GM23338 (cell line): ENCODE measurements at places on chromosomes 6 and 20. TPM values are rescaled to one million over a fixed set of nuclear protein-coding genes. Genes with fewer than 3 reads are reported as not detected.
A peak's percentile ranks its signal among the peaks of the same experiment; 100 is the strongest.

GRCh38 chr20:14845199-14846160 lies 508.1 kb upstream of the FLRT3 start:
- H3K4me1 ChIP-seq = no peaks in the 10 kb centered on the region
- H3K36me3 ChIP-seq = no peaks in the 10 kb centered on the region
- no peak overlapping the region for H3K4me3 ChIP-seq
- no peak overlapping the region for H3K27ac ChIP-seq
- no peaks in the 10 kb centered on the region for H3K27me3 ChIP-seq

TMEM14C gene
- 123 and 131 TPM in 2 replicates for total RNA-seq

C6orf58 gene
- total RNA-seq = not detected in 2 replicates

BNIP5 gene
- not detected in 2 replicates for total RNA-seq

DNA sequence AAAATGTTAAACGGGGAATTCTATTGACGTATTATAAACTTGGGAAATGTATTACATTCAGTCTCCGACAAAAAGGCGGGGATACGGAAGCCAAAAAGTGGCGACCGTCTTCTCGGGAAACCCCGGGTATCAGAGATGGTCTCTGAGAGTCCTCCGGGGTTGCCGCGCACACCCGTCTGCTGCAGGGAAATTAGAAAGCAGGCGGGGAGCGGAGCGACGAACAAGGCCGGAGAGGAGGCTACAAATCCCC lies 1.5 kb downstream of the SALL4 start:
- H3K4me1 ChIP-seq = peaks cover 23% of the 10 kb centered on the region
- no peaks in the 10 kb centered on the region for H3K27me3 ChIP-seq
- peak; percentile 51 for DNase-seq
- no peaks in the 10 kb centered on the region for H3K36me3 ChIP-seq
- peak overlapping the region; percentile 97 for H3K27ac ChIP-seq

BCL2L1 gene
- total RNA-seq = 108 and 110 TPM in 2 replicates

ADGB gene
- total RNA-seq = not detected in 2 replicates

- no peak overlapping the region for H3K27ac ChIP-seq
- H3K36me3 ChIP-seq = peaks cover 4% of the 10 kb centered on the region; the same call in 1 of the 2 replicates
- DNase-seq = no peak
- no peak overlapping the region for H3K4me3 ChIP-seq
- H3K27me3 ChIP-seq = no peaks in the 10 kb centered on the region
These were observed 59.7 kb downstream of the PLCB4 start for GRCh38 chr20:9128568-9128967.

- peaks cover 23% of the 10 kb centered on the region for H3K4me1 ChIP-seq
- H3K27me3 ChIP-seq = no peaks in the 10 kb centered on the region
- no peaks in the 10 kb centered on the region for H3K36me3 ChIP-seq
- H3K4me3 ChIP-seq = no peak overlapping the region
- H3K27ac ChIP-seq = peak overlapping the region; percentile 71; the same call in 1 of the 2 replicates
- no peak for DNase-seq
These were observed 9.3 kb downstream of the NUDT3 start for GRCh38 chr6:34383161-34383631.

DNA sequence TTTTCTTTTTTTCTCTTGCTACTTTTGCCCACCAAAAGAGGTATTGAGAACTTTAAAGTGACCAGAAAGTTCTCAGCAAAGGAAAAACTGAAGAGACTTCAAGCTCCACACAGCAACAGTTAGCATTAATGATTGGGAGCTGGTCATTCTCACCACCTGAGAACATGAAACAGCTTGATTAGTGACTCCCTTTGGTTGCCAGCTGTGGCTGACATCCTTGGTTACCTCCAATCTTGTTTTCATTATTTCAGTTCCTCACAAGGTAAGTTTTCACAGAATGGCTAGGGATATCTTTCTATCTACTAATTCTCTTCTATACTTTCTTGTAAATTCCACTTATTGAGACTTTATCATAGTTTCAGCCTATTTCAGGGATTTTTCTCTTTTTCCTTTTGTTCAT lies 427.9 kb downstream of the QKI start:
- H3K4me3 ChIP-seq = no peak overlapping the region
- H3K27me3 ChIP-seq = no peaks in the 10 kb centered on the region
- no peaks in the 10 kb centered on the region for H3K36me3 ChIP-seq
- DNase-seq = no peak

TRERF1 gene
- total RNA-seq = 20.5 and 20.6 TPM in 2 replicates

CAP2 gene
- 6.7 and 9.4 TPM in 2 replicates for total RNA-seq

SLC17A3 gene
- 0.27 TPM in 1 of 2 replicates, not detected in the other for total RNA-seq

DNA sequence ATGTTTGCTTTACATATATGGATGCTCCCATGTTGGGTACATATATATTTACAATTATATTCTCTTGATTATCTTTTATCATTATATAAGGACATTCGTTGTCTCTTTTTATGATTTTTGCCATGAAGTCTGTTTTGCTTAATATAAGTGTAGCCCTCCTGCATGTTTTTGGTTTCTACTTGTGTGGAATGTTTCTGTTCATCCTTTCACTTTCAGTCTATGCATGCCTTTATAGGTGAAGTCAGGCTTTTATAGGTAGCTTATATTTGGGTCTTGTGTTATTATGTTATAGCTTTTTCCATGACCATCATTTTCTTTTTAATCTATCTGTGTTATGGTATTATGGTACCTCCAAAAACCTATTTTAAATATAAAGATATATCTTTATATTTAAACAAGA lies 612.5 kb upstream of the HS3ST5 start:
- H3K27me3 ChIP-seq = no peaks in the 10 kb centered on the region
- no peak for DNase-seq
- no peaks in the 10 kb centered on the region for H3K4me1 ChIP-seq
- H3K27ac ChIP-seq = no peak overlapping the region
- no peaks in the 10 kb centered on the region for H3K36me3 ChIP-seq

PDYN gene
- 0.24 and 0.47 TPM in 2 replicates for total RNA-seq

C20orf204 gene
- total RNA-seq = 0.73 and 0.85 TPM in 2 replicates

- H3K36me3 ChIP-seq = no peaks in the 10 kb centered on the region
- no peak overlapping the region for H3K4me3 ChIP-seq
- peaks cover 9% of the 10 kb centered on the region; the same call in 1 of the 2 replicates for H3K4me1 ChIP-seq
- no peaks in the 10 kb centered on the region for H3K27me3 ChIP-seq
- no peak overlapping the region for H3K27ac ChIP-seq
These were observed 26.4 kb upstream of the EFHC1 start for GRCh38 chr6:52393780-52394179.

GRCh38 chr6:36926708-36927513 lies 27.6 kb upstream of the PI16 start:
- no peak for DNase-seq
- no peak overlapping the region for H3K4me3 ChIP-seq
- peak overlapping the region; percentile 30; the same call in 1 of the 2 replicates for H3K27ac ChIP-seq
- H3K4me1 ChIP-seq = peaks cover 4% of the 10 kb centered on the region; the same call in 1 of the 2 replicates
- no peaks in the 10 kb centered on the region for H3K27me3 ChIP-seq

ELMO2 gene
- 34.8 and 44.1 TPM in 2 replicates for total RNA-seq

BTNL2 gene
- not detected in 2 replicates for total RNA-seq

TMEM14B gene
- 104 and 111 TPM in 2 replicates for total RNA-seq

DNA sequence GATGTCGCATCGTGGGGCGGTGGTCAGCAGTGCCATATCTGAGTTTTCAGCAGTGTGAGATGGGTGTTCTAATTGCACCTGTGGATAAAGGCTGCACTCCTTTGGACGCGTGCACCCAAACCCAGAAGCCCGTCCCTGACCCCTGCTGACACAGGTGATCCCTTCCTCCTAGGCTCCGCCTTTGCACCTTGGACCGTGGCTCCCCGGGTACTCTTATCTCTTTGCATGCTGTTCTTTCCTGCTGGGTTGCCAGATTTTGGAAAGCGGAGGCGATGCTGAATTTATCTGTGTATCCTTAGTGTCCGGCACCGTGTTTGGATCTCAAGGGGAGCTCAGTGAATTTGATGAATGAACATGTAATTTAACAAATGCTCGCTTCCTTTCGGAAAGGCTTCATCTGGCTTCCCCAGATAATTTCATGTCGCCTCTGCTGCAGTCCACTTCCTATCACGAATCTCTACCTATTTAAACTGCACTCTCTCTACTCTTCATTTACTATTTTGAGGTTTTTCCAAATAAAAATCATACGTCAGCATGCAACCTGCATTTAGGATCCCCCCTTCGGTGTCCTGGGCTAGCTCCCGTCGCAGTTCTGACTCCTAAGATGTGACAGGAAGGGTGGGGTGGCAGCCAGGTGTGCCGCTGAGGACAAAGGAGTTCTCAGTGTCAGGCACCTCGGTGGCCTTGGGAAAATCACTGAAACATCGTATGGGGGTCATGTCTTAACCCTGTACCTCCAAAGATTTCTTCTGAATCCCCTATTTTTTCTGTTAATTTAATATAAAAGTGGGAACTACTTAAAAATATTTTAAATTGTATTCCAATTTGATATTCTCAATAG lies 753 bp upstream of the PERP start:
- DNase-seq = peak; percentile 59
- no peak overlapping the region for H3K27ac ChIP-seq
- H3K27me3 ChIP-seq = peaks cover 14% of the 10 kb centered on the region
- no peaks in the 10 kb centered on the region for H3K36me3 ChIP-seq

DNA sequence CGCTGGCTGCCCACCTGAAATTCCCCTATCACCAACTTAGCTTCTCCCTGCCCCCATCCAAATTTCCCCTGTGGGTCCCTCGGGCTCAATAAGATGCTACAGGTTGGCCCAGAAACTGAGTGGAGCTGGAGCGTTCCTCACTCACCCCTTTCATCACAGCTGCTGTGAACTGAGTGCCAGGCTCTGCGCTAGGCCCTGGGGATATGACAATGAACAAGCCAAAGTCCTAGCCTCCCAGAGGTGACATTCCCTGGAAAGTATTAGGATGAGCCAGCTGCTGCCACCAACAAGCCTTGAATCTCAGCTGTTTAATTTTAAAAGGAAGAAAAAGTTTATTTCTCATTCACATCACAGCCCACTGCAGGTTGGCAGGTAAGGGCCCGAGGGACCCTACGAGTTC lies 86.6 kb upstream of the EYA2 start:
- no peak for DNase-seq
- H3K4me3 ChIP-seq = no peak overlapping the region
- no peak overlapping the region for H3K27ac ChIP-seq
- H3K27me3 ChIP-seq = peaks cover 13% of the 10 kb centered on the region

PSMB1 gene
- 357 and 388 TPM in 2 replicates for total RNA-seq

ENPP5 gene
- 10.6 and 13.0 TPM in 2 replicates for total RNA-seq

NTSR1 gene
- 1.4 and 1.7 TPM in 2 replicates for total RNA-seq

MRAP2 gene
- 10.2 and 13.5 TPM in 2 replicates for total RNA-seq

- no peaks in the 10 kb centered on the region for H3K4me1 ChIP-seq
- H3K36me3 ChIP-seq = no peaks in the 10 kb centered on the region
- H3K27me3 ChIP-seq = no peaks in the 10 kb centered on the region
- H3K27ac ChIP-seq = no peak overlapping the region
- DNase-seq = peak; percentile 38
These were observed 427.3 kb upstream of the CITED2 start for GRCh38 chr6:139801571-139802321.

DNA sequence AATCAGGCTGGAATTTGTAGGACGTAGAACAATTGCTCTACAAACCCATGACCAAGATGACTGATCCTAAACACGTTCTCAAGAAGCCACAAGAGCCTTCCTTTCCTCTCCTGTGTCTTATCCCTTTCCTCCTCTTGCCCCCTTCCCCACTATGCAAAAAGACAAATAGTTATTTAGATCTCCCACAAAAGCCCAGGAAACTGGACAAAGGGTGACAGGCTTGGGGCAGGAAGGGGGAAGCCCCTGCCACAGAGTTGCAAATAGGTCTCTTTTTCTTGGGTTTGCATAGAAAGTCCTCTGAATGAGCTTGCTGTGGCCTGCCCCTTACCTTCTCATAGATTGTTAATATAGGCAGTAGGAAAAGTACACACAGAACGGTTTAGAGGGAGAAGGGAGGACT lies 377.1 kb upstream of the BTBD3 start:
- H3K36me3 ChIP-seq = no peaks in the 10 kb centered on the region
- peaks cover 52% of the 10 kb centered on the region for H3K4me1 ChIP-seq
- peak overlapping the region; percentile 83 for H3K27ac ChIP-seq
- peak overlapping the region; percentile 12 for H3K4me3 ChIP-seq
- no peaks in the 10 kb centered on the region for H3K27me3 ChIP-seq

RCAN2 gene
- total RNA-seq = 6.3 and 9.3 TPM in 2 replicates

GRCh38 chr6:116393430-116393829 lies 22.7 kb downstream of the DSE start:
- H3K4me3 ChIP-seq = no peak overlapping the region
- H3K27ac ChIP-seq = no peak overlapping the region
- no peak for DNase-seq

DEFB123 gene
- not detected in 2 replicates for total RNA-seq

DNA sequence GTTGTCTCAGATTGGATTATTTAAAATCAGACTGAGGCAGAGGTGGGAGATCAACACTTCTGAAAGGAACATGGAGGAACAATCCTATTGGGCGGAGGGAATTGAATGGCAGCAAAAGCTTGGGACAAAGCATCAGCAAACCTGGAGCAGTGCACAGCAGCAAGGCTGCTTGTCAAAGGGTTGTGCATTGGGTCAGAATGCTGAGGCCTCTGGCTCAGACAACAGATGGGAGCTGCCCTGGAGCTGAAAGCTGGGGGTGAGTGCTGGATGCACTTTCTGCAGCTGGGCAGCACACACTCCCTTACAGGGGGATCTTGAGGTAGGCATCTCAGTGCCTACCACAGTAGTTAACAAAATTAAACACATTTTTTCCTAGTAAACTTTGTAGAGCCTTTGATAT lies 634.4 kb upstream of the MMS22L start:
- no peak overlapping the region; the same call in 1 of the 2 replicates for H3K27ac ChIP-seq
- H3K36me3 ChIP-seq = no peaks in the 10 kb centered on the region
- H3K27me3 ChIP-seq = no peaks in the 10 kb centered on the region
- DNase-seq = peak; percentile 35

- DNase-seq = no peak
- H3K4me1 ChIP-seq = no peaks in the 10 kb centered on the region
- H3K27ac ChIP-seq = no peak overlapping the region
- H3K4me3 ChIP-seq = no peak overlapping the region
- no peaks in the 10 kb centered on the region for H3K36me3 ChIP-seq
- H3K27me3 ChIP-seq = no peaks in the 10 kb centered on the region
These were observed 17.5 kb downstream of the CEBPB start for GRCh38 chr20:50208085-50208491.

DNA sequence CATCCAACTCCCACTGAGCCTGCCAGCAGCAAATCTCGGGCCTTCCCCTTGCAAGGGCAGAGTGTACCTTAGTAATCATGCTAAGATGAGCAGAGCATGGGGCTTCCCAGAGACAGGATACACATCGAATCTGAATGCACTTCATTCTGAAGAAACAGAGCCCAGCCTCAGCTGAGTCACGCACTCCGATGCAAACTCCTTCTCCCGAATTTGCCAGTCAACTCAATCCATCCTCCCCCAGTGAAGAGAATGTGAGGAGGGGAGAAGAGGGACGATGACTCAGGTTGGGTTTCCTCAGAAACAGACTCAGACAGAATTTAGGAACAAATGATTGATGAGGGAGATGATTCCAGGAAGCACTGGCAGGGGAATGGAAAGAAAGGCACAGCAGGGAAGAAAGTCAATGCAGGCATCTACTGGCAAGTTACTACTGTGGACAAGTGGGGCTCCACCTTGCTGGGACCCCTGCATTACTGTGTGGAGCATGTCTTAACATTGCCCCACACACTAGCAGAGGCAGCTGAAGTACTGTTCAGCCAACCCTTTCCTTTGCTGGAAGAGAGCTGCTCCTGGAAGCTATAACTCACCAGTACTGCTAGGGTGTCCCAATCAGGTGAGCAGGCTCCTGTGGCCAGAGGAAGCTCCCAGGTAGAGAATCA lies 251.6 kb downstream of the ADGB start:
- H3K27ac ChIP-seq = no peak overlapping the region
- no peaks in the 10 kb centered on the region for H3K27me3 ChIP-seq
- H3K36me3 ChIP-seq = no peaks in the 10 kb centered on the region
- H3K4me1 ChIP-seq = no peaks in the 10 kb centered on the region

GRCh38 chr6:107272246-107272645 lies 156.9 kb upstream of the BEND3 start:
- peak overlapping the region; percentile 30; the same call in 1 of the 2 replicates for H3K27ac ChIP-seq
- no peak overlapping the region for H3K4me3 ChIP-seq
- H3K36me3 ChIP-seq = no peaks in the 10 kb centered on the region

GRCh38 chr20:60255415-60255814 lies 297.2 kb downstream of the CDH26 start:
- DNase-seq = no peak
- H3K27ac ChIP-seq = no peak overlapping the region
- H3K27me3 ChIP-seq = no peaks in the 10 kb centered on the region
- no peak overlapping the region for H3K4me3 ChIP-seq
